ENCODE measurements at places on chromosomes 12 and 14.

GRCh38 chr12:129629901-129630300, 273.9 kb downstream of the TMEM132D start:
- DNase-seq: no peak

DNA sequence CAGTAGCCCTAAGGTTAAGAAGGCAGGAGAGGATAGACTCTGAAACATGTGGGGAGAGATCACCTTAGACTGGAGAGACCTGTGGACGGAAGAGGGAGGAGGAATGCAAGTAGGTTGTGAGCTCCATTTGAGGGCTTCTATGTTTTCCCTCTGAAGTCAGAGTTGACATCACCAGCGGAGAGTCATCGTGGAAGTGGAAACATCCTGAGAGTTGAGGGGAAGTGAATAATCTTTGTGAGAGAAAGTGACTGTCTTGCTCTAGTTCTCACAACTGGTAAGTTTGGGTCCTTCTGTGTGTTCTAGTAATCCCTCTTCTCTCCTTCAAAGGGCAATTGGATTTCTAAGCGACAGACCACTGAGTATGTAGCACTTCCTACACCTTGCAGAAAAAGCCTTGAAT, 103.6 kb upstream of the CCND2 start:
- no peak for DNase-seq

DNA sequence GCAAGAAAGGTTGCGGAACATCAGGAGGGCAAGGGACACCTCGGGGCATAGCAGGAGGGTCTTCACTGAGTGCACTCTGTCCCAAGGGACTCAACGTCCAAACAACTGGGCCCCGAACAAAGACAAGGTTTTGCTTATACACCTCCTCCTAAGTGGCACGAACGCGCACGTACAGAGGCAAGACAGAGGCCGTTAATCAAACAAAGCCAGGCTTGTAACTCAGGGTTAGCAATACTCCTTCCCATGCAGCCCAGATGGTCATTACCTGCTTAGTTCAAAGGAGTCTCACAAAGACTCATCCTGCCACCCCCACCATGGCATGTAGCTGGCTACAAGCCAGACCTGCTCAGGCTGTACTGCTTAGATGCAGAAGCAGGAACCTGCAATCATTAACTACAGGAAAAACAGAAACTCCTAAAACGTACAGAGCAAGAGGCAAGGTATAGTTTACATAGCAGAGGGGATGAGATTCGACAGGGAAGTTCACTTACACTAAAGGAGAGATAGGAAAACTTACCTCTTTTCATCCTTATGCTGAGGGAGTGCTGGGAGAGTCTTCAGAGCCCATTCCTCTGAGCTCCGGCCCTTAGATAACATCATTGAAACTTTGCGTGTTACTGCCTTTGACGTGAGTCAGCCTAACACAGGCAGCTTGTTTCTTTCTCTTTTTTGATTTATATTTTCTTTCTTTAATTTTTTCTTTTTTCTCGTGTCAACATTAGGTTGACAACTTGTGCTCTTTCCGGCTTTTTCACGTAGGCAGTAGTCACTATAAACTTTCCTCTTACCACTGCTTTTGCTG, 1319.1 kb downstream of the TMEM121 start:
- DNase-seq: no peak

GRCh38 chr14:53619691-53620231, 336.9 kb downstream of the BMP4 start:
- no peak for DNase-seq

DNA sequence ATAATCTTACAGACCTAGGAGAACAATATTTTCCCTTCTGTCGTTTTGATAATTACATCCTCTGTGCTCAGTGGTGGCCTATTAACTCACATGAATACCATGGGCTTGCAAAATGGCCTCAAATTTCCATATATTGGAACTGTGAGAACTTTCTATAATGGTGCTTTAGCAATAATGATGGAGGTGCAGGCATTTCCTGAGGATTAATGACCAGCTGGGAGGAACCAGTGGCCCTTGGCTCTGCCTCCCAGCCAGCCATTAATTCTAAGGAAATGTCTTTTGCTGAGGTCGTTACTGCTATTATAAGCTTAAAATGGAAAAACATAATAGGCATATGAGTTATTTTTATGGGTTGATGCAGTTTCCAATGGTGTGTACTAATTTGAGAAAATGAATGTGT, 33.6 kb downstream of the HMGA2 start:
- DNase-seq: no peak

- no peak for DNase-seq
These were observed 59.8 kb upstream of the SLC38A2 start for GRCh38 chr12:46432325-46432724.

DNA sequence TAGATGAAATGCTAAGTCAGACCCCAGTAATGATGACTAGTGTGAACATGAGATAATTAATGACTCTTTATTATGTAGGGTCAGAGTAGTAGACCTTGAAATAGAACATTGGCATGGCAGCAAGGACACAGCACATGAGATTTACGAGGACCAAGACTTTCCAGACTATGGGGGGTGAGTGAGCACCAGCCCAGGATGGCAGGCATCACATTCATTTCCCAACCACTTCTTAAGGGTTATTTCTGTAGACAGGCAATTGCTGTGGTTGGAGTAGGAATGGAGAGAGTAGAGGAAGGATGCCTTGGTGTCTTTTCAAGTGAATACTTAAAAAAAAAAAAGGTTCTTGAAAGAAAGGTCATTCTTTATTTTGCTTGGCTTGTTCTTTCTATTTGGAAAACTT, 189.4 kb upstream of the DYRK2 start:
- no peak for DNase-seq

Measured in HAP-1 (cell line).